Activated naive CD4-positive, alpha-beta T cell (primary cell): ENCODE measurements at places on chromosomes 7 and 10.

DNA sequence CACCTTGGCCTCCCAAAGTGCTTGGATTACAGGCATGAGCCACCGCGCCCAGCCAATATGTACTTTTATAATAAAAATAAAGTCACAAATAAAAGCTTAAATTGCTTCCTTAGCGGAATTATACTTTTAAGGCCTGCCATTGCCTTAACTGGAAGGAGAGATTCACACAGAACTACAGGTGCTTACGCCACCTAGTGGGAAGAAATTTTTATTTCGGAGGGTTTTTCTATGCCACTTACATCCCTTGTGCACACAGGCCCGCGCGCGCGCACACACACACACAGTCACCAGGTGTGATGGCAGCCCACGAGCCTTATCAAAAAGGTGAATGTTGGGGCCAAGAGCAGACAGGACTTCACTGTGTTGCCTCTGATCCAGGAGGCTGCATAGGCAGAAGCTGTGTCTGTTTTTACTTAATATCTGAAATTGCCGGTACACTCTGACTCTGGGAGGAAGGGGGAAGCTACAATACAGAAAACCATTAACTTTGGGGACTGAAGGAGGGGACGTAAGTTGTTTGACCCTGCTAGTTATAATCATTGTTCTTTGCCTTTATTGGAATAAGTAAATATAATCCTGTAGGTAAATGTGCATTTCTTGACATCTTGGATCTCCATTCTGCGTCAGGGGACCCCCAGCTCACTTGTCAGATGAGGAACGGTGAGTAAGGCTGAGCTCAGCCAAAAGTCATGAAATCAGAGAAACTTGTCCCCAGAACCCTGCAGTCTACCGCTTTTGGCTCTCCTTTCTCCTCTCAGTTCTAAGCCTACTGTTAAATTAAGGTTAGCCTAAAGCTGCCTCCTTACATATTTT lies 87.1 kb downstream of the SLC16A9 start:
- no peak for DNase-seq

DNA sequence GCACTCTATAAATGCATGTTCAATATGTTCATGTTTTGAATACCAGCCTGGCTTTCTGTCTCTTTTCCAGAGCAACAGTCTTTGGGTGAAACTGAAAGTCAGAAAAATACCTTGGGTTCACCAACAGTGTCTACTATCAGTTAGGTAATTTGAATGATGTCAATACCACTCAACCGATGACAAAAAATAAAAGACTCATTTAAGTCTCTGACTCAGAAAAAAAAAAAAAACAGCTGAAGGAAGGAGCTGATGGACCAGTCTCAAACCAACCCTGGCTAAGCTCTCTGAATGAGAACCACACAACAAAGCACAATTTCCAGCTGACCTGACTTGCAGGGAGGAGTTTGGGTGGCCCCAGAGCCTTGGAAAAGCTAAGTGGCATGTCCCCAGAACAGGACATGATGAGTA lies 42.5 kb downstream of the ABLIM1 start:
- DNase-seq, result no peak

DNA sequence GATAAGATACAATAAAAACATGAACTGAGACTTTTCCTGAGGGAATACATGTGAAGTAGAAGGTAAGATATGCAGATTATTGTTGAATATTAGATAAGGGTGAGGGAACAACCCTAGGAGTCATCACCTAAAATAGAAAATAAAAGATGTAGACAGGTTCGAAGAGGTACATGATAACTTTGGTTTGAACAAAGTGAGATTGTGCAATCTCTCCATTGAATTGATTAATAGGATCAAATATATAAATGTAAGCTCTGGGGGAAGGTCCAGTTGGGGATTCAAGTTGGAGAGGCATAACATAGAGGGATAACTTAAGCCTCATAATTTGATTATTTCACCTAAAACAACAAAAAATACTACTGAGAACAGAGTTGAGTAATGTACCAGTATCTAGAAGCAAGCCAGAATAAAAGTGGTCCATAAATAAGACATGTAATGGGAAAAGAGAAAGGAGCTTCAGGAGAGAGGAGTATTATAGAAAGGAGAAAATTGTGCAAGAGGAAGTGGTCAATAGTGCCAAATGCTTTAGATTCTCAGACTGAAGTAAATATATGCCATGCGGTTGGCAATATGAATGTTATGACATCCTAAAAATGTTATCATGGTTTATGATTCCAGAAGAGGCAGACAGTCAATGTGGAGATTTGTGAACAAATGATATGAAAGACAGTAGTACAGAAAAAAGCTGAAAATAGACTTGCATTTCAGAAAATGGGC lies 282.3 kb upstream of the CHRM2 start:
- no peak for DNase-seq

DNA sequence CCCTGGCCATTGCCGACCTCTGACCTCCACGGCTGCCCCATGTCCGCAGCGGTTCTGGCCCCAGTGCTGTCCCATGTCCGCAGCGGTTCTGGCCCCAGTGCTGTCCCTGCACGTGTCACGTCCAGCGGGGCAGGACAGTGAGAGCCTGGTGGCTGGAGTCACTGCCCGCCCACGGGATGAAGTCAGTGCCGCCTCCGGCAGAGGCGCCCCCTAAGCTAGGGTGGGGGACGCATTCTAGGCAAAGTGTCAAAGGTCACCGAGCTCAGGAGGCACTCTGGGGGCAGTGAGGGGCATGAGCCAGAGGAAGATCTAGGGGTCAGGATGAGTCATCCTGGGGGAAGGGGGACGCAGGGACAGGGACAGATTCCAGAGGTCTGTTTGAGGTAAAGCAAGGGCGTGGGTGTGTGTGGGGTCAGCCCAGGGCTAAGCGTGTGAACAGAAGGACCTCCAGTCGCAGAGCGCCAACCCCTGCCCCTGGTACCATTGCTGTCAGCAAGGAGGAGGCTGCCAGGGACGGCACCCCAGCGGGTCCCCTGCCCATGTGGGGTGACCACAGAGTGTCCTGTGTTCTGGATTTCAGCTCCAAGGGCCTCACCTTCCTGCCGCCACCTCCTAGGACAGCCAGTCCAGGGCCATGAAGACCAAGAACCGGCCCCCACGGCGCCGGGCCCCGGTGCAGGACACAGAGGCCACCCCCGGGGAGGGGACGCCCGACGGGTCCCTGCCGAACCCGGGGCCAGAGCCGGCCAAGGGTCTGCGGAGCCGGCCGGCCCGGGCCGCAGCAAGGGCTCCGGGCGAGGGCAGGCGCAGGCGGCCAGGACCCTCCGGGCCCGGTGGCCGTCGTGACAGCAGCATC lies 665 bp downstream of the BHLHA15 start:
- DNase-seq, result no peak

DNA sequence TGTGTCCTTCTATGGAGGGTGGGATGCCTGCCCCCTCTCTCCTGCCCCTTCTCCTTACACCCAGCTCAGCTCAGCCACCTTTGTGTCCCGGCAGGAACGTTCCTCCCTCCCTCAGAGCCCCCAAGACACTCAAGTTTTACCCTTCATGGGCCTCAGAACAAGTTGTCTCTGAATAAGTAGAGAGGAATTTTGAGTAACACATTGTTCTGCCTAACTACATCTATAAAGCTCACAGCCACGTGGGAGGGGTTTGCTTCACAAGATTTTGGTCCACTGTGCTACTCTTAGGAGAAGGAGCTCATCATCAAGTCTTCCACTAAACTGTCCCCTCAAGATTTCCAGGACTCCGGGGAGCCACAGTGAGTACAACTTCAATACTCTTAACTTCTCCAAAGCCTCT lies 51.6 kb upstream of the ZNF32 start:
- no peak for DNase-seq

DNA sequence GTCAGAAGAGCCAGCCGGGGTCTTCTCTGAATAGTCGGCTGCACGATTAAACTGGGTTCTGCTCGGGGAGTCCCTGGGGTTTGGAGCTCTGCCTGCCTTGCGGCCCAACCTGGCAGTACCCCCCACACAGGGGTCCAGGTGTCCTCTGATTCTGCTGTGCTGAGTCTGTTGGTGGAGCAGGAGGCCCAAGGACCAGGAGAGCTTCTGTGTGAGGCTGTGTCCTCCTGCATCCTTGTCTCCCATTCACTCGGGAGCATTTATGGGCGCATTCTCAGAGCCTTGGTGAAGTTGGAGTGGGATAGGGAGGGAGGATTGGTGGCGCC lies 14.2 kb downstream of the INPP5A start:
- DNase-seq, result no peak

DNA sequence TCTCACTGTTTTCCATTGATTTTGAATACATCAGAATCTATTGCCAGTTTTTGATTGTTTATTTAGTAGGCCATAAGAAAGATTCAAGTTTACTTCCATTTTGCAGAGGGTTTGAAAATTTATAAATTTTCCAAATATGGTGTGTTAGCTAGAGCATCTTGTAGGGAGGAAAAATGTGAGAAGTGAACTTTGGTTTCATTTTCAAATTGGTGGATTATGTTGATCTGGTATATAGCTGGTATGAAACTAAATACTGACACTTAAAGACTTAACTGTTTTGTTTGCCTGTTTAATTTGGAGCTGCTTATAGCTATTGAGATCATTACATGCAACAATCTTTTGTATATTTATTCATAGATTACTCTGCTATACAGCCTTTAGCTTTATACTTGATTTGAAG lies 108.1 kb downstream of the ADAM22 start:
- DNase-seq, result no peak

DNA sequence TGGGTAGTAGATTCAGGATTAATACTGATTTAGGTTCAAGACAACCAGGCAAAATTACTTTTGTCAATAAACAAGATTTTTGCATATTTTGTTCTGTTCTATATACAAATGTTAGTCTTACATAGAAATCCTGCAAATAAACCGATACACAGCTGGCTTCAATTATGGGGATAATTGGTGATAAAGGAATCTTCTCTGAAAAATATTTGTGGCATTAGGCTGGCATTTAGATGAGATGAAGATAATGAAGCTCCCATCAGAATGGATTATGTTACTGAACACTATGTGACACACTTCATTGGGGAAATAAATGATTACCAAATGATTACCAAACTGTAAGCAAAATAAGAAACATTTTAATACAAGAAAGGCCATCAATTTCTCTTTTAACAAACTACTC lies 65.8 kb downstream of the NT5C2 start:
- DNase-seq, result no peak

GRCh38 chr7:157886266-157886665 lies 549.5 kb downstream of the DNAJB6 start:
- DNase-seq, result no peak

DNA sequence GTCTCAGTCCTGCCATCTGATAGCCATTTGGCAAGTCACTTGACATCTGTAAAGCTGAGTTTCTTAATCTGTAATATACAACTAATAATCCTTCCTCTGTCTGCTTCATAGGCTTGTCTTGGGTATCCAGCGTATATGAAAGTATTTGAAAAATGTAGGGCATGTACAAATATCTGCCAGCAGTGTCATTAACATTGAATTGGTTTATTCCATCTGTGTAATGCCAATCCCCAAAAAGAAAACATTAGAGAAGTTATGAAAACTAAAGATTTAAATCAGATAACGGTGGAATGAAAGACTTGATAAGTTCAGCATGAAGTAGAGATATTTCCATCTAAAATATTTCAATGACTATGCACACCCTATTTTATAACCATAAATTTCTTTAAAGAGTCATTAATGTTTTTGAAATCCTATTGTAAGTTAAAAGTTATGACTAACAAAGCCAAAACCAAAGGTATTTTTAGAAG lies 9.8 kb upstream of the RTKN2 start:
- no peak for DNase-seq

- DNase-seq, result peak; percentile 30
Measured at GRCh38 chr7:155738652-155739537, 73.4 kb downstream of the SHH start.

- DNase-seq, result no peak
Measured at GRCh38 chr7:27153526-27153925, 1.1 kb upstream of the HOXA3 start.

DNA sequence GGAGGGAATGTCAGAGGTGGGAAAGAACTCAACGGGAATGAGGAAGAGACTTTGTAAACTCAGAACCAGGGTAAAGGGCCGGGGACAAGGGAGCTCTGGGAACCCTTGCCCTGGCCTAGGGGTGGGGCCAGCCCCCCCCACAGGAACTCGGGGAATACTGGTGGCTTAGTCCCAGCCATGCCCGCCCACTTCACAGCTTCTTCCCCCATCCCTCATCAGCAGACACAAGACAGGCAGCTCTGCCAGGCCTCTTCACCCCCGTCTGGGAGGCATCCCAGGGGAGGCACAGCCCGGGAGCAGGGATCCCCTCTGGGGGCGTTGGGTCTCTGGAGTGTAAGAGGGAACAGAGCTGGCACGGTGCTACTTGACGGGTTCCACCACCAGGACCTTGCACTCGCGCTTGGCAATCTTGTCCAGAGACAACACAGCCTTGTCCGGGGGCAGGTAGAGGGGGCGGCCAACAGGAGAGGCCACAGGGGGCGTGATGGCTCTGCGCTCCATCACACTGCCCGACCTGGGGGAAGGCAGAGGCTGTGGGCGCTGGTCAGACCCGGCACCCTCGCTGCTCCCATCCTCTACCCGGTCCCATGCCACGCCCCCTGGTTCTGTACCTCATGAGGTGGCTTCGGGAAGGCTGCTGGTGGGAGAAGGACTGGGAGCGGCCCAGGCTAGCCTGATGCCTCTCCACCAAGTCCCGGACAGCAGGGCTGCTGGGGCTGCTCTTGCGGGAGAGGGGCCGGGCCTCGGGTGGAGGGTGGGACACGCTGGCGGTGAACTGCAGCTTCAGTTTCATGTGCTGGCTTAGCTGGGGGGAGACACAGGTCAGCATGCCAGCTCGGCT lies 3.7 kb downstream of the TRAPPC14 start:
- no peak for DNase-seq

- DNase-seq, result peak; percentile 26
Measured at GRCh38 chr10:77837248-77837924, 89.2 kb downstream of the DLG5 start.

DNA sequence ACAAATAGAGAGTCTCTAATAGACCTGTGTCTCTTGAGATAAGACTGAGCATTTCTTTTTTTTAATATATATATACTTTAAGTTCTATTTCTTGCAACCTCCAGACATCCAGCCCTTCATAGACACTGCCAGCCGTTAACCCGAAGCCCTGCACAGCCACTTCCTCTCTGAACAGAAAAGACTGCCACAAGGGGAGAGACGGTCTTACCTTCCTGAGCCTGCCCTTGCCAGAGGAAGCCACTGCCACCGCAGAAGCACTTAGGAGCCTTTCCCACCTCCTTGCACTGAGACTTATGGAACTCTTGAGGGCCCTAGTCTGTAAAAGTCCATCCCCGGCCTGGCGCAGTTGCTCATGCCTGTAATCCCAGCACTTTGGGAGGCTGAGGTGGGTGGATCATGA lies 31.8 kb upstream of the PRSS1 start:
- DNase-seq, result no peak

- DNase-seq, result no peak
Measured at GRCh38 chr7:65946904-65947303, 35.1 kb downstream of the GUSB start.
